Dorsolateral prefrontal cortex (tissue), 122 donors: ENCODE measurements at places on chromosomes 7 and 10. TPM values are rescaled to one million over a fixed set of nuclear protein-coding genes. Genes with fewer than 3 reads are reported as not detected.

The TAS2R41 gene
- not detected for total RNA-seq

The FAM25G gene
- total RNA-seq = not detected

The CD36 gene
- 0.88 TPM for total RNA-seq

The MEIG1 gene
- 1.2 TPM for total RNA-seq

The SUN3 gene
- 0.46 TPM for total RNA-seq

The CALML5 gene
- not detected for total RNA-seq

The TMEM130 gene
- 144 TPM for total RNA-seq

The SH2D4B gene
- 0.56 TPM for total RNA-seq

The SPDYE2 gene
- total RNA-seq = not detected

The SPDYE9 gene
- total RNA-seq = not detected

The PROSER2 gene
- total RNA-seq = 2.0 TPM

The PRSS37 gene
- total RNA-seq = not detected

The TMEM270 gene
- total RNA-seq = not detected

The GHRHR gene
- total RNA-seq = 2.9 TPM

The ERVW-1 gene
- not detected for total RNA-seq

The GPR26 gene
- total RNA-seq = 9.0 TPM

The SLC35G1 gene
- 2.7 TPM for total RNA-seq

The NCF1 gene
- 2.0 TPM for total RNA-seq

The LAMB4 gene
- total RNA-seq = 2.6 TPM

The FAM170B gene
- total RNA-seq = not detected

The C10orf53 gene
- total RNA-seq = not detected

The ADCY1 gene
- total RNA-seq = 172 TPM

The ANKRD26 gene
- total RNA-seq = 35.0 TPM

The FAM185A gene
- total RNA-seq = 22.6 TPM

The FBXO24 gene
- total RNA-seq = 0.82 TPM

The TACC2 gene
- total RNA-seq = 45.2 TPM

The CUBN gene
- 3.9 TPM for total RNA-seq

The DRGX gene
- total RNA-seq = 1.1 TPM

The ANXA8 gene
- 0.38 TPM for total RNA-seq

The CCDC136 gene
- total RNA-seq = 105 TPM

The ACADSB gene
- total RNA-seq = 45.5 TPM

The UMAD1 gene
- total RNA-seq = 17.9 TPM
